ENCODE measurements at places on chromosomes 3 and 15.

GRCh38 chr3:172305552-172305951, 142.7 kb downstream of the GHSR start:
- no peak for DNase-seq

DNA sequence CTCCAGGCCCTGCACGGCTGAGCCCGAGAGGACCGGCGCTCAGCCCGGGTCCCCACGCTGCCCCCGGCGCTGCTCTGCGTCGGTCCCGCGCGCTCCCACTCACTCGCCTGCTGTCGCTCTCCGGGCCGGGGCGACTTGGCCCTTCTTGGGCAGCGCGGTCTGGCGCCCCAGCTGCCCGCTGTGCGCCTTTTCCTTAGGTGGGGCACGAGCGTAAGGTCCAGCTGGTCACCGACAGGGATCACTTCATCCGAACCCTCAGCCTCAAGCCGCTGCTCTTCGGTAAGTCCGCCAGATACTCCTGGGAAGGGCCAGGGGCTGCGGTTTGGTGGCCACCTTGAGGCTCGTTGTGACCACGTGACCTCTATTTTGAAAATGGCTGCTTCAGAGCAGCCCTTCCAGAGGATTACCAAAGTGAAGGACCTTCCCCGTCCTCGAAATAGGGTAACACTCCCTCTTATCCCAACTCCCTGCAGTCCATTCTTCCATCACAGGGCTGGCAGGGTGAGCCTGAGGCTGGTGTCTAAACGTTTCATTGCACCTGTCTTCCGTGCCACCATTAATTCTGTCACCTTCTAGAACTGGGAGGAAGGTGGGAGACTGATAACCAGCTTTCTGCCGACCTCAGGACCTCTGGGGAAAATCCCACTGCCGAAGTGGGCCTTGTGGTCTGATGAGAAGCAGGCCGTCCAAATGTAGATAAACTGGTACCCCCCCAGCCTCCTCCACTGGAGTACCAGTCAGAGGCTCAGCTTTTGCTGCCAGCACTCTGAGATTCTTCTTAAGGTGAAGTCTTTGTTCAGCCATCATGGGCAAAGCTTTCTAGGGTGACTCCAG, 812 bp downstream of the P4HTM start:
- no peak for DNase-seq

DNA sequence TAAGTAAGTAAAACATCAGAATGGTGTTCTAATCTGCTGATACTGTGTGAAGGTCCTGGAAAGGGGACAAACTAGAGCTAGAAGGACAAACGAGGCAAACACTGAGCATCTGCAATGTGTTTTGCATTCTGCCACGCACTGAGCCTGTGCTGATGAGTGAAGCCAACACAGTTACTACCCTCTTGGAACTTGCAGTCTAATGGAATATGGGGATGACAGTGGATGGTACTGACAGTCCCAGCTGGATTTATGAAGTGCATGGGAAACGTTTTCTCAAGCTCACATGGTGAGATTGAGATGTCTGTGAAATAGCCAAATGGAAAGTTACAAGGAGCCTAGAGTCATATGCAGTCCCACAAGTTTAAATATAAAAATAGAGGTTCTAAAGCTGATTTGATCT, 86.6 kb downstream of the FOXB1 start:
- DNase-seq, result no peak

DNA sequence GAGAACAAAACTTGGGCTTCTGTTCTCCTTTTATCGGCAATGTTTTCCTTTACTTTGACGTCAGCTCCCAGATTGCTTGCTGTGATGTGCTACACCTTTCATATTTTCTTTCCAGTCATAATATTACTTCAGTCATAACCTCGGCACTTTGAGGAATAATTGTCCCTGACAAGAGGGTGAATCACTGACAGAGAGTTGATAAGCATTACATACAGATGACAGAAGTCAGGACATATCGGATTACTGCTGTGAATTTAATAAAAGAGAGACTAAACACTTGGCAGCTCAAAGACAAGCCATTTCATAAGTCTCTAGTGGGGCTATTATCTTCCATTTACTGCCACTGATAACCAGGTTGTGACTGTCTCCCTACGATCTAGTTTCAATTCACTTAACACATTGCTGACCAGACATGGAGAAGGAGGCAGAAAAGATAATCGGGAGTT, 362.1 kb upstream of the ARRDC4 start:
- no peak for DNase-seq

DNA sequence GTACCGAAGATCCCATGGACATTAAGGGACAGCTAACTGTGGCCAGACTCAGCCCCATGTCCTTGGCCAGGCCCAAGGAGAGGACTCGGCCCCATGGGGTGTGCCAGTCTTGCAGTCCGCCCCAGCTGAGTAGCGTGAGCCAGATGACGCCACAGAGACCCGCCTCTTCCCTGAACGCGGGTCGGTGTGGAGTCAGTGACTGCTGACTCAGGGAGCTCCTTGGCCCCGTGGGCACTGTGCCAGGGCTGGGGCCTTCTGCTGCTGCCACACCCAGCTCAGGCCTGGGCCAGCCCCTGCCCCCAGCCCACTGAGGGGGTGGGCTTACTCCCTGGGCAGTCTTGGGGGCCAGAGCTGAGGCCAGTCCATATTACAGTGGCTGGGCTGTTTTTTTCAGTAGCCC, 52.8 kb downstream of the PLXNA1 start:
- no peak for DNase-seq

- DNase-seq, result no peak
These were observed 13.6 kb upstream of the COMMD2 start for GRCh38 chr3:149765762-149766334.

Measured in iPS DF 6.9 (cell line).